ENCODE measurements at places on chromosomes 16 and 17.
A peak's percentile ranks its signal among the peaks of the same experiment; 100 is the strongest.

DNA sequence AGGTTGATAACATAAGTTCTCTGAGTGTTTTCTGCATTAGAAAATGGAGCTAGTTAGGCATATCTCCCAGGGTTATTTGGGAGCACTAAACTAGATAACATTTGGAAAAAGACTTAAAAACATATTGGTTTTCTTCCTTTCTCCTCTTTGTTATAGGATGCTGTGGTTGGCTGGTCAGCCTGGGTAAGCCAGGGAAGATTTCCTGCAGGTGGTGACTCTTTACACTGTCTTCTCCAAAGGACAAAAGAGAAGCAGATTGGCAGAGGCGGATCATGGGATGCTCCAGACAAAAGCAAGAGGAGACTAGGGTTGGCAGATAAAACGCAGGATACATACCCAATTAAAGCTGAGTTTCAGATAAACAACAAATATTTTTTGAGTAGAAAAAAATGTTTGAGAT is 6.2 kb upstream of the CRYBA1 start:
- no peak for DNase-seq
- peak overlapping the region; percentile 52 for H3K27ac ChIP-seq
- no peak overlapping the region for H3K4me3 ChIP-seq
- H3K27me3 ChIP-seq, result no peaks in the 10 kb centered on the region
- peaks cover 15% of the 10 kb centered on the region for H3K4me1 ChIP-seq

DNA sequence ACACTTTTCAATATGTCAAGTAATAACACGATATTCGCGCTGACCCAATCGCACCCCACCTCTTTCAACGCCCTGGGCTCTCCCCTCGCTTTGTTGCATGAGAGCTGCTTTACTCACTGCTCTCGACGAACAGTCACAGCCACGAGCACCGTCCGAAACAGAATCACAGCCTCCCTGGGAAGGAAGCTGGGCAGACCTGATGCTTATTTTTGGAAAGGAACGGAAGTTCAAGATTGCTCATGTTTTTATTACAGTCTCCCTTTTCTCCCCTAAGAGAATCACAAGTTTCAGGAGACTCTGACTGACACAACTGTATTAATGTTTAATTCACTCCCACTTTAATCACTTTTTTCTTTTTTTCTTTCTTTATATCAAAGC is 67.8 kb downstream of the ANKRD11 start:
- H3K36me3 ChIP-seq, result peaks cover 5% of the 10 kb centered on the region
- no peak overlapping the region for H3K4me3 ChIP-seq
- no peaks in the 10 kb centered on the region for H3K27me3 ChIP-seq
- DNase-seq, result no peak

- no peaks in the 10 kb centered on the region for H3K27me3 ChIP-seq
- H3K4me1 ChIP-seq, result no peaks in the 10 kb centered on the region
Observed at GRCh38 chr17:67150826-67151225, 94.2 kb downstream of the HELZ start.

DNA sequence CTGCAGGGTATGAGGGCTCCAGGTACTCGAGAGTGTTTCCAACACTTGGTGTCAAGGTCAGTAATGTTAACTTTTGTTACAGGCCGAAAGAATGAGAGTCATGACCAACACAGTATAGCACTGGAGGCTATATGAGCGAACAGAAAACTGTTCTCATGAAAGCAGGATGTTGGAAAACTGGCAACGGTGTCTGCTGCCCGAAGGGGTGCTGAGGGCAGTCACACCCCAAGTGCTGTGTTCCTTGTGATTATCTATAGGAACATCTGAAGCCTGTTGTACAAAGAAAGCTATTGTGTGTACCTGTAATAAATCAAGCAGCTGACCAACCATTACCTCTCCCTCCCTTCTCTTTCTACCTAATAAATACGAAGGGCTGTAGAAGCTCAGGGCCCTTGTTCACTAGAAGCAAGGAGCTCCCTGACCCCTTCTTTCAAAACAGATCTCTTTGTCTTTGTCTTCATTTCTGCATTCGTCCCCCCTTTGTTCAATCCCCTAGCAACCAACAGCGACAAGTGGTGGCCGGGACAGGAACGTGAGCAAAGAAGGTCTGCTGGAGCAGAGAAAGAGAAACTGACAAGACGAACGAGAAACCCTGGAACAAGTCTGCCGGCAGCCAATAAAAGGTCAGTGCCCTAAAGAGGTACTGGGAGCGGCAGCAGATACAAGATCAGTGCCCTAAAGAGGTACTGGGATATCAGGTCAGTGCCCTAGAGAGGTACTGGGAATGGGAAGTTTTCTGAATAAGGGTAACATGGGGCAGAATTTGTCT is 7.6 kb downstream of the CD300LD start:
- no peak overlapping the region for H3K4me3 ChIP-seq
- DNase-seq, result no peak
- H3K36me3 ChIP-seq, result no peaks in the 10 kb centered on the region
- no peaks in the 10 kb centered on the region for H3K4me1 ChIP-seq
- peaks cover 13% of the 10 kb centered on the region for H3K27me3 ChIP-seq
- H3K27ac ChIP-seq, result no peak overlapping the region

- no peaks in the 10 kb centered on the region for H3K27me3 ChIP-seq
- H3K36me3 ChIP-seq, result no peaks in the 10 kb centered on the region
- peak overlapping the region; percentile 90 for H3K4me3 ChIP-seq
- DNase-seq, result no peak
- H3K4me1 ChIP-seq, result peaks cover 71% of the 10 kb centered on the region
Observed at GRCh38 chr17:40317345-40317873, 8.4 kb downstream of the RARA start.

- no peak for DNase-seq
- no peaks in the 10 kb centered on the region for H3K27me3 ChIP-seq
- H3K4me1 ChIP-seq, result peaks cover 13% of the 10 kb centered on the region
- no peak overlapping the region for H3K27ac ChIP-seq
- no peak overlapping the region for H3K4me3 ChIP-seq
Observed at GRCh38 chr17:57251211-57251787, 5.0 kb upstream of the MSI2 start.

GRCh38 chr17:63285551-63285950 is 160.6 kb downstream of the CYB561 start:
- H3K27ac ChIP-seq, result no peak overlapping the region
- no peaks in the 10 kb centered on the region for H3K4me1 ChIP-seq
- DNase-seq, result no peak
- H3K27me3 ChIP-seq, result no peaks in the 10 kb centered on the region

- H3K27ac ChIP-seq, result no peak overlapping the region
- peaks cover 24% of the 10 kb centered on the region for H3K4me1 ChIP-seq
- H3K27me3 ChIP-seq, result no peaks in the 10 kb centered on the region
- DNase-seq, result no peak
- H3K36me3 ChIP-seq, result peaks cover 8% of the 10 kb centered on the region
- no peak overlapping the region for H3K4me3 ChIP-seq
Observed at GRCh38 chr17:5464717-5465507, 3.9 kb downstream of the DHX33 start.

DNA sequence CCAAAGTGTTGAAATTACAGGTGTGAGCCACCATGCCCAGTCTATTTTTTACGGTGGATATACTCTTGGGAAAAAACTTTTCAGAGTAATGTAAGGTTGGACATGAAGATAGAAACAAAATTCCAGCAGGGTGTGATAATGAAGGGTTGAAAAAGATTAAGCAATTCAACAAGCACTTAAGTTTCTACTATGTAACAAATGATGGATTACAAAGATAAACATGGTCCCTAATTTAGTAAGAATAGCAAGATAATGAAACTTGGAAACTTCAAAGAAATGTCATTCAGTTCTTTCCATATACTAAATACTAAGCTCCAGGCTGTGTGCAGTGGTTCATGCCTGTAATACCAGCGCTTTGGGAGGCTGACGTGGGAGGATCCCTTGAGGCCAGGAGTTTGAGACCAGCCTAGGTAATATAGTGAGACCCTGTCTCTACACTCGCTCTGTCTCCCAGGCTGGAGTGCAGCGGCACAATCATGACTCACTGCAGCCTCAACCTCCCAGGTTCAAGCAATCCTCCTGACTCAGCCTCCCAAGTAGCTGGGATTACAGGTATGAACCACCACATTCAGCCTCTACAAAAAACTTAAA is 31.0 kb downstream of the PSMD12 start:
- no peaks in the 10 kb centered on the region for H3K4me1 ChIP-seq
- no peak overlapping the region for H3K27ac ChIP-seq
- peaks cover 9% of the 10 kb centered on the region for H3K36me3 ChIP-seq
- H3K27me3 ChIP-seq, result no peaks in the 10 kb centered on the region

GRCh38 chr17:48375356-48375755 is 54.7 kb downstream of the SKAP1 start:
- no peaks in the 10 kb centered on the region for H3K36me3 ChIP-seq
- H3K27ac ChIP-seq, result no peak overlapping the region
- DNase-seq, result no peak

- peaks cover 5% of the 10 kb centered on the region for H3K4me1 ChIP-seq
- H3K4me3 ChIP-seq, result no peak overlapping the region
- no peaks in the 10 kb centered on the region for H3K36me3 ChIP-seq
- DNase-seq, result no peak
- no peak overlapping the region for H3K27ac ChIP-seq
- peaks cover 2% of the 10 kb centered on the region for H3K27me3 ChIP-seq
Observed at GRCh38 chr16:1002399-1003166, 21.0 kb downstream of the SOX8 start.

GRCh38 chr16:67435758-67436164 is 4.8 kb downstream of the HSD11B2 start:
- no peak overlapping the region for H3K4me3 ChIP-seq
- no peak for DNase-seq
- H3K36me3 ChIP-seq, result peaks cover 3% of the 10 kb centered on the region
- peaks cover 13% of the 10 kb centered on the region for H3K4me1 ChIP-seq

DNA sequence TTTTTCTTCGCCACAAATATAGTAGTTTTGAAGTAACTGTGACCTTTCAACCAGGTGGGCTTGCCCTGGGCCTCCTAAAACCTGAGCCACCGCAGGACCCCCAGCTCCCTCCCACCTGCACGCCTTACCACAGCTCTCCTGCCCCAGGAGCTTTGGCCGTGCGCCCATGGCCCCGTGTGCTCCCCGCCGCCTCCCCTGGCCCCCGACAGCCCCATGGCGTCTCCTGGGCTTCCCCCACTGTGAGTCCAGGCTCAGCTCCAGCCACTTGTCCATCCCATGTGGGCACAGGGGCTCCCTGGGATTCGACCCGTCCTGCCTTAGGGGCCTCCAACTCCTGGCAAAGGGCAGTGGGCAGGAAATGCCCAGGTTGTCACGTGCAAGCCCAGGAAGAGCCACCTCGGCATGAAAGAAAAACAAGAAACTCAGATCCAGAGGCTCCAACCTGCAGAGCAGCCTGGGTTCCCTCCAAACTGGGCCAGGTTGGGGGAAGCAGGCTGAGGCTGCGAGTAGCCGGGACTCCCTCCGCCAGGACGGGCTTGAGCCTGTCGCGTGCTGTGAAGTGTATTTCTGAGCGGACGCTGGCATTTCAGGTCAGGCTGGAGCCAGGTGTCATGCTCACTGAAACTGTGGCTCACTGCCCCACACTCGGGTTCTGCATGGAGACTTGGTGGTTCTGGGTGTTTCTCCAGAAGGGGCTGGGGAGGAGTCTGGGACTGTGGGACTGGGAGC is 5.8 kb downstream of the LGALS3BP start:
- no peak overlapping the region for H3K27ac ChIP-seq
- peaks cover 28% of the 10 kb centered on the region for H3K4me1 ChIP-seq
- H3K27me3 ChIP-seq, result no peaks in the 10 kb centered on the region
- H3K36me3 ChIP-seq, result peaks cover 3% of the 10 kb centered on the region
- no peak for DNase-seq

DNA sequence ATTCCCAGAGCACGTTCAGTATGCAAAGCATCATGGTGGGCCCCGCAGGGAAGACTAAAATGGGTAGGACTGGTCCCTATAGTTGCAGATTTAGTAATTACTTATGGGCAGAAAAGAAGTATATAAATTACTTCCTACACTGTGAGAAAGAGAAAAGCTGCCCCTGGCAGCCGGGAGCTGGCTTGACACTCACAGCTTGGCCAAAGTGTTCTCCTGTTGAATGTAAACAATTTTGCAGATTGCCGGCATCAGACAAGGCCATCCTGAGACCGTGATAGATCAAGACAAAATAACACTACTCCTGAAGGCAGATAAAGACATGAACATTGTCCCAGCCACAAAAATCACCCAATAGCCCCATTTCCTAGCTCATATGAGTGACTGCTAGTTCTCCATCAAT is 98.5 kb downstream of the MARF1 start:
- H3K36me3 ChIP-seq, result peaks cover 6% of the 10 kb centered on the region
- H3K27me3 ChIP-seq, result no peaks in the 10 kb centered on the region
- no peak overlapping the region for H3K27ac ChIP-seq
- no peak for DNase-seq
- H3K4me1 ChIP-seq, result no peaks in the 10 kb centered on the region

- no peaks in the 10 kb centered on the region for H3K36me3 ChIP-seq
- peaks cover 14% of the 10 kb centered on the region for H3K4me1 ChIP-seq
- peak; percentile 91 for DNase-seq
- peaks cover 64% of the 10 kb centered on the region for H3K27me3 ChIP-seq
- no peak overlapping the region for H3K27ac ChIP-seq
Observed at GRCh38 chr17:39225959-39226683, 376 bp upstream of the STAC2 start.

DNA sequence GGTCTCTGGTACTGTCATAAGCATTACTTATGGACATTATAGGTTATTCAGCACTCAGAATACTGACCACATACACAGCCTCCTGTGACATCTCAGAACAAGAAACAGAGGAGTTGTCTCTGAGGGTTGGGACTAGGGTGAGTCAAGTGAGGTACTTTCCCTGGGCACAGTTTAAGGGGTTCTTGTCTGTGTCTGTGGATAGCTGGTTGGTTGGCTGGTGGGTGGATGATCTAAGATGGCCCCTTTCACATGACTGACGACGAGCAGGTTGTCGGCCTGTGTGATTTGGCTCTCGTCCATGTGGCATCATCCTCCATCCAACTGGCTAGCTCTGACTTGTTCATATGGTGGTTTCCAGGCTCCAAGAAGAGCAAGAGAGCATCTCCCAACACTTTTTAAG is 163.9 kb downstream of the PRKCB start:
- no peaks in the 10 kb centered on the region for H3K36me3 ChIP-seq
- H3K27me3 ChIP-seq, result peaks cover 21% of the 10 kb centered on the region
- no peak overlapping the region for H3K27ac ChIP-seq
- no peak for DNase-seq
- no peaks in the 10 kb centered on the region for H3K4me1 ChIP-seq
- H3K4me3 ChIP-seq, result no peak overlapping the region

GRCh38 chr17:193841-194806 is 12.7 kb upstream of the DOC2B start:
- DNase-seq, result no peak
- peaks cover 13% of the 10 kb centered on the region for H3K27me3 ChIP-seq
- H3K36me3 ChIP-seq, result no peaks in the 10 kb centered on the region
- no peak overlapping the region for H3K4me3 ChIP-seq
- peaks cover 19% of the 10 kb centered on the region for H3K4me1 ChIP-seq

GRCh38 chr17:67772679-67773078 is 52.6 kb upstream of the BPTF start:
- no peaks in the 10 kb centered on the region for H3K4me1 ChIP-seq
- peaks cover 4% of the 10 kb centered on the region for H3K36me3 ChIP-seq
- no peak overlapping the region for H3K4me3 ChIP-seq
- H3K27me3 ChIP-seq, result no peaks in the 10 kb centered on the region
- no peak overlapping the region for H3K27ac ChIP-seq
- no peak for DNase-seq

GRCh38 chr16:72609933-72610332 is 438.0 kb upstream of the PMFBP1 start:
- H3K4me3 ChIP-seq, result no peak overlapping the region
- H3K4me1 ChIP-seq, result peaks cover 14% of the 10 kb centered on the region
- H3K27me3 ChIP-seq, result no peaks in the 10 kb centered on the region
- H3K36me3 ChIP-seq, result peaks cover 2% of the 10 kb centered on the region
- no peak overlapping the region for H3K27ac ChIP-seq
- no peak for DNase-seq

GRCh38 chr16:3650631-3651265 is 3.7 kb upstream of the DNASE1 start:
- H3K4me1 ChIP-seq, result peaks cover 23% of the 10 kb centered on the region
- no peak overlapping the region for H3K4me3 ChIP-seq
- peaks cover 12% of the 10 kb centered on the region for H3K36me3 ChIP-seq
- no peaks in the 10 kb centered on the region for H3K27me3 ChIP-seq
- DNase-seq, result peak; percentile 34
- H3K27ac ChIP-seq, result peak overlapping the region; percentile 13

Measured in type B pancreatic cell (in vitro differentiated cells).